ENCODE measurements at places on chromosomes 16 and 17.

GRCh38 chr17:42361781-42362186 is 26.5 kb downstream of the STAT3 start:
- DNase-seq, result no peak

GRCh38 chr17:77188084-77189066 is 47.6 kb downstream of the SEC14L1 start:
- no peak for DNase-seq

- no peak for DNase-seq
Measured at GRCh38 chr16:16073891-16074881, 124.8 kb downstream of the ABCC1 start.

- DNase-seq, result no peak
Measured at GRCh38 chr17:69655902-69656301, 241.4 kb downstream of the MAP2K6 start.

GRCh38 chr17:64575431-64575830 is 68.7 kb downstream of the CEP95 start:
- no peak for DNase-seq

GRCh38 chr16:59632276-59632855 is 898.2 kb upstream of the GOT2 start:
- no peak for DNase-seq

GRCh38 chr16:60405286-60405685 is 1631.0 kb downstream of the CDH8 start:
- DNase-seq, result no peak

- no peak for DNase-seq
Measured at GRCh38 chr17:16913463-16913862, 58.5 kb downstream of the TNFRSF13B start.

GRCh38 chr17:58224315-58224714 is 5.3 kb upstream of the MKS1 start:
- no peak for DNase-seq

GRCh38 chr16:75460446-75460845 is 4.0 kb downstream of the TMEM170A start:
- no peak for DNase-seq
